Stimulated activated CD8-positive, alpha-beta memory T cell treated with anti-CD3 and anti-CD28 coated beads, Interleukin-7, amount 100 ng/mL, for 1 hour (primary cell): ENCODE measurements at places on chromosomes 3 and 15.

DNA sequence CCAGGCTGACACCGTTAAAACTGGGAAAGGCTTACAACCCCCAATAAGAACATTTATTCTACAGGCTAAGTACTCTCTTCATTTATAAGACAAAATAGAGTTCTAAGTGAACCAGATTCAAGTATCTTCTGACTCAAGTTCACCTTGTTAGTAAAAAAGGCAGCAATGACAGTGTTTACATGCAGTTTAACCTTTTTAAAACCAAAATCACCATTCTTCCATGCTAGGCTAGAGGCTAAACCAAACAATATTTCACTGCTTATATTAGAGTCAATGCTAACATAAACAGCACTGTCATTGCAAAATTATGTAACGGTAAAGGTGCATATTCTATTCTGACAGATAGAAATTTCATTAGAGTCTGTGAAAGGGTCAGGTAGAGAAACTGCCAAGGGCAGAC is 118.0 kb downstream of the FBN1 start:
- no peak for DNase-seq

GRCh38 chr3:29240248-29240647 is 40.6 kb upstream of the RBMS3 start:
- no peak for DNase-seq

- no peak for DNase-seq
These were observed 129.9 kb upstream of the HES1 start for GRCh38 chr3:194005930-194006501.

GRCh38 chr3:47782446-47783308 is 984 bp upstream of the SMARCC1 start:
- DNase-seq: no peak

- no peak for DNase-seq
These were observed 321.7 kb upstream of the ROPN1 start for GRCh38 chr3:124313621-124314020.
